ENCODE measurements at places on chromosomes 12 and 14. TPM values are rescaled to one million over a fixed set of nuclear protein-coding genes. Genes with fewer than 3 reads are reported as not detected.

GRCh38 chr12:106307181-106307580 lies 4.6 kb downstream of the TCP11L2 start:
- no peak overlapping the region for H3K4me3 ChIP-seq
- peaks cover 56% of the 10 kb centered on the region for H3K4me1 ChIP-seq
- H3K27me3 ChIP-seq, result no peaks in the 10 kb centered on the region

Gene GLT8D2
- total RNA-seq, result 7.1 TPM

DNA sequence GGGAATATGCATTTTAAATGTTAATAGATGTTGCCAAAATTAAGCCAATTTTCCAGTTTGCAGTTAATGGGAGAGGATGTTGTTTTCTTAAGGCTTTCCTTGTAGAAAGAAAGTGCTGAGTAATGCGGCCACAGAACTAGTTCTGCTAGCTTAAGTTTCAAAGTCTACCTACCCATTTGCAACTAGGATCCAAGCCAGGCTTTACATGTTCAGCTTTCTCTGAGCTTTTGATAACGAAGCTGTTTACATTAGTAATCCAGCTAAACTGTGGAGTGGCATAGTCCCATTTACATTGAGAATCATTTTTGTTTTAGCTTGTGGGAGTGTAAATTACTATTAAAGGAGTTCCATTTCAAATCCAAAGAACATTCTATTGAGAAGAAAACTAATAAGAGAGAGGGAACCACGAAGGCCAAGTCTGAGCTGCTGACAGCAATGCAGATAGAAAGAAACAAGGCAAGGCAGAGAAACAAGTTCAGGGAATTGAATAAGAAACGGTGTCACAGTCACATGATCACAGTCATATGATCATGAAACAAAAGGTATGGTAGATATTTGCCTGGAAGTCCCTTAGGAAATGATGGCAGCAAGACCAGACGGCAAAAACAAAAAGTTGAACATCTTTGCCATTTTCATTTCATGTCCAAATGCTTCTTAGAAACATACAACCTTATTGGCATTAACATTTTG lies 274.9 kb downstream of the PAWR start:
- H3K4me3 ChIP-seq, result no peak overlapping the region
- DNase-seq, result no peak
- H3K4me1 ChIP-seq, result peaks cover 14% of the 10 kb centered on the region
- H3K27me3 ChIP-seq, result no peaks in the 10 kb centered on the region

Gene RIN3
- total RNA-seq, result 10.6 TPM

DNA sequence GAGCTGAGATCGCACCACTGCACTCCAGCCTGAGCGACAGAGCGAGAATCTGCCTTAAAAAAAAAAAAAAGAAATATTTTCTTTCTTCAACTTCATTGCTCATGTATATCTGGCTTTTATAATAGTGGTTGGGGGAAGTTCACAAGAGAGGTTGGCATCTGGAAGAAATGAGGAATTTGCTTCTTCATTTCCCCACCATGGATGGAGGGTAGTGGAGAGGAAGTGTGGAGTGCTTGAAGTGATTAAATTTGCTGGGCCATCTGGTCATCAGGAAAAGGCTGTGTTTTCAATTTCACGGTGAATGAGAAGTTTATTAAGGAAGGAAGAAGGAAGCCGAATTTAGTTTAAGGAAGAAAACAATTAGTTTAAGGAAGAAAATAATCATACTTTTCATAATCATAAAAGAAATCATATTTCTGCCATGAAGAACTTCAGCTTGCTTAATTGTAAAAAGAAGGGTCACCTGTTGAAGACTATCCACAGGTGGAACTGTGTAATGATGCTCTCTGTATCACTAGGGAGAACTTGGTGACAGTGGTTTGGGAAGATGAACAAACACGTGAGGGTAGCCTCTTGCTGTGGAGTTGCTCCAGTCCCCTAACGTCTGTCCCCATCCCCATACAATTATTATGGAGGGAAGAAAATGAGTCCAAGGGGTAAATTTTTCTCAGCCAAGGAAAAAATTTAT lies 197.3 kb upstream of the ARHGAP5 start:
- no peak overlapping the region for H3K4me3 ChIP-seq
- no peak overlapping the region for H3K27ac ChIP-seq
- H3K36me3 ChIP-seq, result no peaks in the 10 kb centered on the region
- H3K4me1 ChIP-seq, result peaks cover 20% of the 10 kb centered on the region

GRCh38 chr12:25824734-25825133 lies 133.7 kb upstream of the RASSF8 start:
- no peaks in the 10 kb centered on the region for H3K27me3 ChIP-seq
- H3K27ac ChIP-seq, result no peak overlapping the region
- no peak for DNase-seq
- no peaks in the 10 kb centered on the region for H3K36me3 ChIP-seq

DNA sequence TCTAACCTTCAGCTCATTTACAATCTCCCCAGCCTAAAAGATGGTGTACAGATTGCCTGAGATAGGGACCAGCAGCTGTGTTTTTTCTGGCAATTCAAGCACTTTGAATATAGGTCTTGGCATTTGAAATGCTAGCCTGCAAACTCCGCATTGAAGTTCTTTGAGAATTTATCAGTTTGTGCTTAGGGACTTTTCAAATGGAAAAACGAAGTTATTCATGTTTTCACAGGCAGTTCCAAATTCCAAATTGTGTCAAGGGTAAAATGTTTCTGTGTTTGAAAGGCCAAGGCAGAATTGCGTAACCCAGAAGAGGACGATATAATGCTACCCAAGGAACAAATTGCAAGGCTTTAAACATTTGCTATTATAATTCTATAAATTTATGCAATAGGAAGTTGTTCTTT lies 168.9 kb upstream of the RASSF8 start:
- no peaks in the 10 kb centered on the region for H3K27me3 ChIP-seq
- no peak overlapping the region for H3K4me3 ChIP-seq
- no peak overlapping the region for H3K27ac ChIP-seq
- peaks cover 17% of the 10 kb centered on the region for H3K4me1 ChIP-seq
- DNase-seq, result no peak

- H3K27me3 ChIP-seq, result peaks cover 21% of the 10 kb centered on the region
- no peak overlapping the region for H3K4me3 ChIP-seq
- no peak overlapping the region for H3K27ac ChIP-seq
- no peak for DNase-seq
- H3K36me3 ChIP-seq, result no peaks in the 10 kb centered on the region
- H3K4me1 ChIP-seq, result no peaks in the 10 kb centered on the region
Observed at GRCh38 chr12:100797786-100798185, 3.2 kb downstream of the ANO4 start.

DNA sequence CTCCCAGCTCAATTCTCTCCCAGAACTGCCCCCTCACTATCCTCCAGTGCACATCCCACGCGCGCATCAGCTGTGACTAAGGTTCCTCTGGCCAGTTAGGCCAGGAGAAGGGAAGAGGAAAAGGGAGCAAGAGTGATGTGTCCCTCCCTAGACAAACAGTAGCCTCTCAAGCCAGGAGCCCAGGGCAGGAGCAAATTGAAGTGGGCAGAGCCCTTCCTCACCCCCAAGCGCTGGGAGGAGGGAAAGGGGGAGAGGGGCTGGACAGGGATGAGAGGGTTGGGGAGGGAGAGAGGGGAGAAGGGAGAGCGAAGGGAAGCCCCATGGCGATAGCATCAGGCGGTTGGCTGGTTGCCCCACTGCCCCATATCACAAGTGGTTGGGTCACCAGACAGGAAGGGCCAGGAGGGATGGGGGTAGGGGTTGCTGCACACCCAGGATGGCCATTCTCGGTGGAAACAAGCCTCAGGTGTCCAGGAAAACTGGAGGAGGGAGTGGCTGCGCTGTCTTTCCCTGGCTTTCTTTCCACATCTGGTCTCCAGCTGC lies 1.1 kb downstream of the CD63 start:
- peaks cover 53% of the 10 kb centered on the region for H3K4me1 ChIP-seq
- H3K4me3 ChIP-seq, result peak overlapping the region; percentile 98
- peak overlapping the region; percentile 99 for H3K27ac ChIP-seq
- no peak for DNase-seq
- H3K36me3 ChIP-seq, result peaks cover 45% of the 10 kb centered on the region

Gene CAPZA3
- total RNA-seq, result not detected

GRCh38 chr12:32603071-32603470 lies 76.0 kb upstream of the DNM1L start:
- no peaks in the 10 kb centered on the region for H3K27me3 ChIP-seq
- no peak overlapping the region for H3K4me3 ChIP-seq
- H3K27ac ChIP-seq, result no peak overlapping the region
- peaks cover 50% of the 10 kb centered on the region for H3K36me3 ChIP-seq
- DNase-seq, result no peak
- no peaks in the 10 kb centered on the region for H3K4me1 ChIP-seq

DNA sequence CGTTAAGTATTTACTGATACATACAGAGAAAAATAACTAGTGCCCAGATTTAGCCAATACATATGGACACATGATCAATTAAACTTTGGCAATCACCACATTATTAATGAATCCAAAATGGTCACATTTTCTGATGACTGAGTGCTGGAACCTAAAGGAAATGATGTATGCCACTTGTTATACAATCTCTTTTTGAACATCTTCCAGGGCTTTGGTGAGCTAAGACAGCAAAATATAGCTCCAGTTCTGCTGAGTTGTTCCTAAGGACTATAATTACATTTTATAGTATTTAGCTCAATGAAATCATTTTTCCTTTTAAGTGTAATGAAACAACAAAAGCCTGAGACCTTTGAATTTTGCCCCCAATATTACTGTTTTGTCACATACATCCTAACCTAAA lies 329.1 kb upstream of the ATP2B1 start:
- H3K4me3 ChIP-seq, result no peak overlapping the region
- no peak for DNase-seq
- H3K27ac ChIP-seq, result no peak overlapping the region
- H3K27me3 ChIP-seq, result no peaks in the 10 kb centered on the region
- no peaks in the 10 kb centered on the region for H3K36me3 ChIP-seq
- no peaks in the 10 kb centered on the region for H3K4me1 ChIP-seq

Gene STXBP6
- 36.9 TPM for total RNA-seq

DNA sequence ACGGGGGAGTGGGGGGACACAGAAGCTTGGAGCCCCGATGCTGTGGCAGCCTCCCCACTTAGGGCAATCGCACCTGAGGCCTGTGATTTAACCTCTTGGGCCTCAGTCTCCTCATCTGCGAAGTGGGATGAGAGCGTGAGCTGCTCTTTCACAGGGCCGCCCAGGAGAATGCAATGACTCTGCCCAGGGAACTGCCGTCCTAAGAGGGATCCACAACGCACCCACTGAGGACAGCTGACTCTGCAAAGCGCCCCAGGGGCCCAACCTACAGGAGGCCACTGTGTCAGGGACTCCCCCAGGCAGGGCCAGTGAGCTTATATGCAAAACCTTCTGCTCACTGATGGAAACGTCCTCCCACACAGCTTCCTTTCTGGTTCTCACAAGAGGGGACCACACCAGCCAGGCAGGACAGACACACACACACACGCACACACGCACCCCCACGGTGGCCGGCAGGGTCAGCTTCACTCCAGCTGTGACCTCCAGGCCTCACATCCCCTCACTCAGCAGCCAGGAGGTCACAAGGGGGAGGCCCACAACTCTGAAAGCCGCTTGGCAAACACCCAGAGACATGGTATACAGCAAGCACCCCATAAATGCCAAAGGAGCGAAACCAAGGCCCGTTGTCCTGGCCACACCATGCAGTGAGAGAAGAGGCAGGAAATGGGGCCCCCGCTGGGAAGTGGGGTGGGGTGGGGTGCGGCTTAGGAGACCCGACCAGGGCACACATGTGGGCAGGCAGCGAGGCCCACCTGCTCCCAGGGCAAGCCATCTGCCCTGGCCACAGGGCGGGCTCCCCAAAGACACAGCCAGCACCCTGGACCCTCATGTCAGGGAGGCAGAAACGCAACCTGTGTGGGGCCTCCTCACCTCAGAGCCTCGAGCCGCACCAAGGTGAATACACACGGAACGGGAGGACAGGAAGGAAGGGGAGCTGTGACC lies 73.3 kb downstream of the NCOR2 start:
- peak overlapping the region; percentile 83 for H3K27ac ChIP-seq
- H3K4me3 ChIP-seq, result no peak overlapping the region
- no peaks in the 10 kb centered on the region for H3K27me3 ChIP-seq
- H3K36me3 ChIP-seq, result peaks cover 40% of the 10 kb centered on the region
- peaks cover 94% of the 10 kb centered on the region for H3K4me1 ChIP-seq

Gene KIF21A
- 17.4 TPM for total RNA-seq

- DNase-seq, result no peak
- H3K4me3 ChIP-seq, result no peak overlapping the region
- H3K36me3 ChIP-seq, result no peaks in the 10 kb centered on the region
Observed at GRCh38 chr14:35414365-35414764, 9.8 kb upstream of the NFKBIA start.

GRCh38 chr14:70988452-70988851 lies 81.2 kb downstream of the PCNX1 start:
- no peaks in the 10 kb centered on the region for H3K36me3 ChIP-seq
- no peak overlapping the region for H3K27ac ChIP-seq
- H3K27me3 ChIP-seq, result no peaks in the 10 kb centered on the region
- no peak for DNase-seq

GRCh38 chr12:126591533-126591932 lies 1526.3 kb downstream of the AACS start:
- no peaks in the 10 kb centered on the region for H3K36me3 ChIP-seq
- H3K4me3 ChIP-seq, result no peak overlapping the region
- no peaks in the 10 kb centered on the region for H3K4me1 ChIP-seq
- DNase-seq, result no peak

- no peak overlapping the region for H3K27ac ChIP-seq
- H3K4me1 ChIP-seq, result no peaks in the 10 kb centered on the region
- H3K36me3 ChIP-seq, result no peaks in the 10 kb centered on the region
Observed at GRCh38 chr14:67852926-67853604, 33.5 kb downstream of the RAD51B start.

DNA sequence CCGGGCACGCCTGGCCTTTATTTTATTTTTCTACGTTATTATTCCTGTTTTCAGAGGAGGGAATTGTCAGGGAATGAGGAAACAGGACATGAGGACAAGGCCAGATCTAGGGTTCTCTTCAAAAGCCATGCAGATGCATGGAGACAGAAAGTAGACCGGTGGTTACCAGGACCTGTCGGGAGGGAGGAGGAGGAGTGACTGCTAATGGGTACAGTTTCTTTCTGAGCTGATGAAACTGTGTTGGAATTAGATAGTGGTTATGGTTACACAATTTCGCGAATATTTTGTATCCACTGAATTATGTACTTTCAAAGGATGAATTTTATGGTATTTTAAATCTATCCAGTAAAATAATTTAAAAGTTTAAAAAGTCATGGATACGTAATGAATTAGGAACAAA lies 11.3 kb downstream of the ZNF839 start:
- peaks cover 59% of the 10 kb centered on the region for H3K36me3 ChIP-seq
- no peak overlapping the region for H3K4me3 ChIP-seq
- no peaks in the 10 kb centered on the region for H3K27me3 ChIP-seq
- no peaks in the 10 kb centered on the region for H3K4me1 ChIP-seq
- H3K27ac ChIP-seq, result no peak overlapping the region

DNA sequence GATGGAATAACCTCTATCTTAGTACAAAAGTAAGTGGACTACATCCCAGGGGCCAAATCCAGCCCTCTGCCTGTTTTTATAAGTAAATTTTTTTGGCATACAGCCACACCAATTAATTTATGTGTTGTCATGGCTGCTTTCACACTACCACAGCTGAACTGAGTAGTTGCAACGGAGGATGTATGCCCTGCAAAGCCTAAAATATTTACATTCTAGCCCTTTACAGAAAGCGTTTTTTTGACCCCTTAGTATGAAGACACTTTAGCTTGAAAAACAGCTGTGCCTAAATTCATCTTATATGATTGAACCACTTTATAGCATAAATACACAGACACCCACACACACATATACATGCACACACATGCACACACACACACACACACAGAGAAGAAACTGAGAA lies 501.6 kb downstream of the EGLN3 start:
- no peaks in the 10 kb centered on the region for H3K27me3 ChIP-seq
- H3K4me1 ChIP-seq, result no peaks in the 10 kb centered on the region
- no peak overlapping the region for H3K4me3 ChIP-seq
- no peak for DNase-seq
- H3K36me3 ChIP-seq, result no peaks in the 10 kb centered on the region

Gene GAPDH
- total RNA-seq, result 2,666 TPM

Gene C1R
- total RNA-seq, result 599 TPM

Measured in esophagus muscularis mucosa (tissue), 4 donors.